ENCODE measurements at places on chromosomes 11 and 22. TPM values are rescaled to one million over a fixed set of nuclear protein-coding genes. Genes with fewer than 3 reads are reported as not detected.

GUCY1A2 gene
- total RNA-seq, result 0.28 TPM

TRIM22 gene
- total RNA-seq, result 82.2 TPM

VSIG2 gene
- 0.18 TPM for total RNA-seq

OR4X2 gene
- not detected for total RNA-seq

RAG2 gene
- not detected for total RNA-seq

PGR gene
- under 0.01 TPM for total RNA-seq

DGCR6 gene
- 0.71 TPM for total RNA-seq

TRPM5 gene
- not detected for total RNA-seq

Measured in smooth muscle cell of bladder (primary cell).